ENCODE measurements at places on chromosomes 4 and X. TPM values are rescaled to one million over a fixed set of nuclear protein-coding genes. Genes with fewer than 3 reads are reported as not detected.

DNA sequence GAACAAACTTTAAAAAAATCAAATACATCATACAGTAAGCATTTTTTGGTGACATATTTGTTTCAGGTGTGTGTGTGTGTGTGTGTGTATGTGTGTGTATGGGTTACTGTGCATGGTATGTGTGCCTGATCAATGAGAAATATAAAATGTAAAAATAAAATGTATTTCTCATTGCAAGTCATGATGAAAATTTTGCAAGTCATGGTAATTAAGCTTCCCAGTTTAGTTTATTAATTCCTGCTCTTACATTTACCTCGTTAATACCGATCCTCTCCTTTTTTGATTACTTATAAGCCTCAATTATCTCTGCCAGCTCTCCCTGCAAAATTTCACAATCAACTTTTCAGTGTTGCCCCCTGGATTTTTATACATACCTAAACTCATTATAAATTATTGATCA is 114.6 kb upstream of the ADGRL3 start:
- H3K27ac ChIP-seq: no peak overlapping the region
- no peaks in the 10 kb centered on the region for H3K4me1 ChIP-seq
- no peak overlapping the region for H3K4me3 ChIP-seq
- no peaks in the 10 kb centered on the region for H3K36me3 ChIP-seq
- H3K27me3 ChIP-seq: no peaks in the 10 kb centered on the region

GRCh38 chr4:2599304-2599654 is 62.8 kb downstream of the FAM193A start:
- DNase-seq: no peak
- H3K4me3 ChIP-seq: no peak overlapping the region
- H3K36me3 ChIP-seq: peaks cover 28% of the 10 kb centered on the region
- H3K27ac ChIP-seq: peak overlapping the region; percentile 72
- no peaks in the 10 kb centered on the region for H3K27me3 ChIP-seq

DNA sequence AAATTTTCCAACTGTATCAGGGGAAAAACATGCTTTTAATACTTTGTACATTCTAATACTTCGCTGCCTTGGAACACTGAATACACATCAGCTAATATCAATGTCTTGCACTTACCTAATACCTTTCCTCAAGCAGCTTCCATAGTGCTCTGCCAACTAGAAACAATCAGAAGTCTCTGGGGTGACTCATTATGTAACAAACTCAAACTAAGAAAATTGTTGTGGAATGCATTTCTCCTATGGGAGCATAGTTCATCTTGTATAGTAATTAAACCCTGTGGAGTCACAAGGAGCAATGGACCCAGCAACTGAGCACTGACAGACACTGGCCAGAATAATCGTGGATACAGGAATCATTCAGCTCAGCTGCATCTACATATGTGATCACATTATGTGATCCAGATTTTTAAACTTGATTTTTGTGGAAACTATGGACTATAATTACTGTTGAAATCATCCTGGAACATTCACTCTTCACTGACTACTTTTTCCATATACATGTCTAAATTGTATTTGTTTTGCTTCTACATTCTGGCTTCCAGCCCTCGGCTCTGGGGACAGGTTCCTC is 496.9 kb downstream of the TMA16 start:
- H3K4me1 ChIP-seq: no peaks in the 10 kb centered on the region
- H3K27me3 ChIP-seq: no peaks in the 10 kb centered on the region
- no peak overlapping the region for H3K27ac ChIP-seq
- DNase-seq: no peak
- H3K4me3 ChIP-seq: no peak overlapping the region
- no peaks in the 10 kb centered on the region for H3K36me3 ChIP-seq

DNA sequence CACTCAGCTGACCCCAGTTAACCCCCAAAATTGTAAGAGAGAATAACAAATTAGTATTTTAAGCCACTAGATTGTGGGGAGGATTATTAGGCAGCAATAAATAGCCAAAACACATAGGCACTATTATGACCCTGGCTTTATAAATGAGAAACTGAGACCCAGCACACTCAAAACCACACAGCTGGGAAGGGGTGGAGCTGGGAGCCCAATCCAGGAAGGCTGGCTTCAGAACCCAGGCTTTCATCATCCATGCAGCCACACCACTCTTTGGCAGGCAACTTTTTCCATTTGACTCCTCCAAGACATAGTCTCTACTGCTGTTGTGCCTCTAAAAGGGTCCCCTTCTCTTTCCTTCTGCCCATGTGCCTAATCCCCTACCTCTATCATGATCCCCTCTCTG is 253.8 kb downstream of the DHX15 start:
- H3K4me3 ChIP-seq: no peak overlapping the region
- no peaks in the 10 kb centered on the region for H3K4me1 ChIP-seq
- DNase-seq: no peak
- H3K27me3 ChIP-seq: no peaks in the 10 kb centered on the region
- no peaks in the 10 kb centered on the region for H3K36me3 ChIP-seq

- H3K27me3 ChIP-seq: no peaks in the 10 kb centered on the region
- peaks cover 30% of the 10 kb centered on the region for H3K36me3 ChIP-seq
- DNase-seq: no peak
- no peaks in the 10 kb centered on the region for H3K4me1 ChIP-seq
Observed at GRCh38 chr4:17920681-17921080, 100.9 kb downstream of the LCORL start.

DNA sequence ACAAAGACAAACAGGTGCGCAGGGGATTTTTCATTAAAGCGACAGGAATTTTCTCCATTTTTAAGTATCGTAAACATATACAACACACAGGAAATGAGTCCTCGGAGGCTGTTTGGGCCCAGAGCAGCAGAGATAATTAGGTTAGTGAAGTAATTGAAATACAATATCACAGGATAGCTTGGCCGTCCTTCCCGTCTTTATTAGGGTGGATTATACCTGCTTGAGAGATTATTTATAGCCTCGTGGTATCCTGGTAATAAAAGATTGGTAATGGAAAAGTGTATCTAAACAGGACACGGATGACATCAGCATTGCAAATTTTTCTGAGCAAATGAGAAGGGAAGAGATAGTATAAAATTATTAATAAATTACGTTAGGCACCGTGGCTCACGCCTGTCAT is 68.2 kb downstream of the CRLF2 start:
- no peaks in the 10 kb centered on the region for H3K27me3 ChIP-seq
- H3K4me3 ChIP-seq: no peak overlapping the region
- no peaks in the 10 kb centered on the region for H3K36me3 ChIP-seq
- H3K27ac ChIP-seq: no peak overlapping the region
- H3K4me1 ChIP-seq: no peaks in the 10 kb centered on the region

- no peak for DNase-seq
- no peak overlapping the region for H3K4me3 ChIP-seq
- no peaks in the 10 kb centered on the region for H3K27me3 ChIP-seq
- H3K36me3 ChIP-seq: no peaks in the 10 kb centered on the region
Observed at GRCh38 chr4:17681281-17682221, 67.1 kb downstream of the MED28 start.

- H3K4me1 ChIP-seq: no peaks in the 10 kb centered on the region
- no peaks in the 10 kb centered on the region for H3K27me3 ChIP-seq
- no peak overlapping the region for H3K27ac ChIP-seq
- DNase-seq: no peak
Observed at GRCh38 chr4:56857601-56858309, 36.3 kb upstream of the SPINK2 start.

DNA sequence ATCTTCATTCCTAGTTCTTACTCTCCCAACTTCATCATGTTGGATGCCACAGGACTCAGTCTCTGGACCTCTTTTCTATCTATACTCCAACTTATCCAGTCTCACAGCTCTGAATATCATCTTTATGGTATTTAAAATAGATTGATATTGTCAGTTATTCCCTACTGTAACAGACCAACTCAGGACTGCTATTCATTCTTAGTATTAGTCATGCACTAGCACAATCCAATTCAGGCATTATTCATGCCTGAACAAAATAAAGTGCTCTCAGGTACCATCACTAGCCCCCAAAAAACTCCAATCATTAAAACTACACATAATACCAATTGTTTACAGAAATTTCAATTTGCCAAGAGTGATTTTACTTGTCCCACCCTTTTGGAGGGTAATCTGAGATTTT is 37.7 kb downstream of the FRYL start:
- H3K4me1 ChIP-seq: peaks cover 76% of the 10 kb centered on the region
- H3K36me3 ChIP-seq: peaks cover 18% of the 10 kb centered on the region
- DNase-seq: no peak
- H3K4me3 ChIP-seq: no peak overlapping the region
- no peaks in the 10 kb centered on the region for H3K27me3 ChIP-seq

- no peak overlapping the region for H3K27ac ChIP-seq
- H3K27me3 ChIP-seq: no peaks in the 10 kb centered on the region
- no peak overlapping the region for H3K4me3 ChIP-seq
- no peak for DNase-seq
- peaks cover 8% of the 10 kb centered on the region for H3K4me1 ChIP-seq
Observed at GRCh38 chrX:72045552-72046277, 86.0 kb downstream of the RTL5 start.

The SPATA4 gene
- not detected for total RNA-seq

The AFP gene
- not detected for total RNA-seq
